ENCODE measurements at places on chromosomes 12 and 14.

GRCh38 chr12:89756585-89757398, 48.2 kb upstream of the ATP2B1 start:
- peak; percentile 37 for DNase-seq

DNA sequence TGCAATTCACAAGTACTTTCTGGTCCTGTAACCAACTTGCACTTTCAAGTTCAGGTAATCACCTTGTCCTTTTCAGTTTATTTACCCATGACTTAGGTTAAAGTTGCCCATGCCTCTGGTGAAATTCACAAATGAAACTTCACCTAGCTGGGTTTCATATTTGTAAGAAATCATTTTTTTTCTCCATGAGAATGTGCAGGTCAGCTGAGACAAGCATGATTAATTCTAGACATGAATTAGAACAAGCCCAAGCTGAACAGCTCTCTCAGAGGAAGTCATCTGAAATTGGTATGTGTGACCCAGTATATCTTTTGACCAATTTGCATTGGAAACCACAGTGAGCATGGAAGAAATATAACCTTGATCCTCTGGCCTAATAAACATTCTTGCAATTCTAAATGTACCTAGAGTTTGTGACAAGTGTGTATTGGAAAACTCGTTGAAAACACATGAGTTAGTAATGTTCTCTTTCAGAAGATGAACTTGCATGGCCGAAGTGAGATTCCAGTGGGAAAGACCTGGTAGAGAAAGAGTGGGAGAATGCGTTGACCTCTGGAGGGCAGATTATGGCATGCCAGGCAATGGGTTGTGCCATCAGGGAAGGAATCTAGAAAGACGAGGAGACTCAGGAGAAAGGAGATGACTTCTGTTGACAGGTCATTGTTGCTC, 486.5 kb downstream of the ZFP36L1 start:
- no peak for DNase-seq

GRCh38 chr12:89139390-89139789, 212.9 kb downstream of the DUSP6 start:
- no peak for DNase-seq

DNA sequence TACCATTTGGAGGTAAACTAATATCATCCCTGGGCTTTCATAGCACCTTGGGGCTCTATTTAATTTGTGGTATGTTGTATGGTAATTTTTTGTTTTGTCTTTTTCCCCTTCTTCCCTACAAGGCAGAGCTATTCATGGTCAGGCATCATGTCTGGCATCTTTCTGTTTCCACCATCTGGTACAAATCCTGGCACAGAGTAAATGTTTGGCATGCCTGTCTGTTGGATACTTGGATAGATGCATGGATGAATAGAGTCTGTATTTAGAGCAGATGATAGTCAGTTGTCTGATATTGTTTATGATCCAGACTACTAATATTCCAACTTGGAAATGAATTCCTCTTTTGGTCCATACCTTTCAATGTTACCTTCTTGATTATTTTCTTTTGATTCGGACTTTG, 139.8 kb downstream of the NEDD1 start:
- no peak for DNase-seq
